ENCODE measurements at places on chromosomes 3 and 15.

- DNase-seq = no peak
These were observed 206.3 kb upstream of the PRICKLE2 start for GRCh38 chr3:64431526-64432091.

DNA sequence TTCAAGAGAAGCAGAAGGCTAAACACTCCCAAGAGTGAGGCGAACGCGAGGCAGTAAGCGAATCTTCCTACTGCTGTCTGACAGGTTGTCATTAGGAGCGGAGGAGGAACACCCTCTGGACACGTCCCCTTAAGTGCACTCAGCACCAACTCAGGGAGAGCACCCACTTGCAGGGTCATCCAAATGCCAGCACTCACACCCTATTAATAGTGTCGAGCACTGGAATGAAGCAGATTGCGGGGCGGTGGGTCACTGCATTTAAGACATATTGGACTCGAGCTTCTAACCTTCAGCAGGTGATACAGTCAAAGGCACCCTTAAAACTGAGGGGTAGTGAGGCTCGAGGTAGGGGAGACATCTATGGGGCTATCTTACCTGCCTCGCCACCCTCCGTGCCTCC lies 28.7 kb downstream of the SH3BP5 start:
- DNase-seq = no peak

GRCh38 chr15:40843261-40843884 lies 475 bp upstream of the SPINT1 start:
- DNase-seq = no peak

DNA sequence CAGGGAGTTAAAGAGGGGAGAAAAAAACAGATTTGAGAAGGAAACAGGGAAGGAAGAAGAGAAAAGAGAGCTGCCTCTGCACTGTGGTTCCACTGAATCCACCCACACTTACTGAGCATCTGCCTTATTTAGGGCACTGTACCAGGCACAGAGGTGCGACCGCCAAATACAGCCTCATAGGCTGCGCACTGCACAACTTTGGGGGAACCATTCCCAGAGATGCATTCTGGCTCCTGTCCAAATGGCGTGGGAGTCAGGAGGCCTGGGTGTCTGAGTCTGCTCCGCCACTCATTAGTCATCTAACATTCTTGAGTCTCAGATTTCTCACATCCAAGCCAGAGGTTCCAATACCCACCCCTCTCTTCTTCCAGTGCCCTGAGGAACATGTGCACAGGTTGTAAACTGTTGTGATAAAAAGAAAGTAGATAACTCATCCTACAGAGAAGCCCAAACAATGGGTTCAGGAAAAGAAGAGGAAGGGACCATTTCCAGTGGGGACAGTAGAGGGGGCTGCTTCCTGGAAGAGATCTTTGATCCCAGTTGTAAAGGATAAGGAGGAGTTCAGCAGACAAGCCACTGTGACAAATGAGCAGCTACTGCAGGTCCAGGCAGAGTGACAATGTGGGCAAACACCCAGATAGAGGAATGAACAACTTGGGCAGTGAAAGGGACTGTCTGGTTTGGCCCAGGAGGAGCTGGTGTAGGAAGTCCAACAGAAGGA lies 254.6 kb downstream of the UACA start:
- DNase-seq = no peak

DNA sequence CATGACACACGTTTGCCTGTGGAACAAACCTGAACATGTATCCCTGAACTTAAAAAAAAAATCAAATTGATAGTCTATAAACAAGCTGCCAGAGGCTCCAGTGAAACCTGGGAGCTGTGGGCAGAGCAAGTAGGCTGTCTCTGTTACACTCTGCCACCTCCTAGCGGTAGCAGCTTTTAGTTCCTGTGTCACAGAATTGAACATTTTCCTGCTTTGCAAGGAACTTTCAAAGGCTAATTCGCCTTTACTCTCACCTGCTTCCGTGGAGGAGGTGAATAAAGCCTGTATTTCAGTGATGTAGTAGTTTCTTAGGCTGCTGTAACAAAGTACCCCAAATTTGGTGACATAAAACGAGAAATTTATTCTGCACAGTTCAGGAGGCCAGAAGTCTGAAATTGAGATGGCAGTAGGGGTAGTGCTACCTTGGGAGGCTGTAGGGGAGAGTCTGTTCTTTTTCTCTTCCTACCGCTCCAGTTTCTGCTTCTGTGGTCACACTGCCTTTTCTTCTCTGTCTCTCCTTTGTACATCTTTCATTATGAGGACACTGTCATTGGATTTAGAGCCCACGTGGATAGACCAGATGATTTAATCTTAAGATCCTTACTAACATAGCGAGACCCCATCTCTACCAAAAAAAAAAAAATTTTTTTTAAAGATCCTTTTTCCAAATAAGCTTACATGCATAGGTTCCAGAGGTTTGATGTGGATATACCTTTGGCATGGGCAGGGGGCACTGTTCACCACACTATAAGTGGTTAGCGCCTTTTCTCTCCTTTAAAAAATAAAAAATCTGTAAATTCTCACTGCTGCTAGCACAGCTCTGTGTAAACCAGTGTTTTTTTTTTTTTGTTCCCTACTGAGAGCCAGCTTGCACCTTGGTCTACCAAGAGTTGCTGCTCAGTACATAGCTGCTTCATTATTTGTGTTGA lies 25.3 kb downstream of the FBXO22 start:
- no peak for DNase-seq

DNA sequence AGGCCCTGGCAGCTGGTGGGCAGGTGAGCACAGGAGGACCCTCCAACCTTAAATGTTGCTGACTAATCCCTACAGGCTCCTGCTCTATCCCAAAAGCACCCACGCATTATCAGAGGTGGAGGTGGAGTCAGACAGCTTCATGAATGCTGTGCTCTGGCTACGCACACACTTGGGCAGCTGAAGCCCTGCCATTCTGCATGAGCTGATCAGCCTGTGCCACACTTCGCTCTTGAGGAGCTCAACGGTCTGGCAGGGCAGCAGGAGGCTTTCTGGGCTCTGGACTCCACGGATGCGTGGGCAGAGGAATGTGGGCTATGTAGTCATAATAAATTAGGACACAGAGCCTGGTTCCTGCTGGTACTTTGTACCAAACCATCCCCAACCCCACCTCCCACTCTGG lies 6.1 kb downstream of the MST1 start:
- DNase-seq = no peak

Data from naive thymus-derived CD8-positive, alpha-beta T cell (primary cell).